ENCODE measurements at places on chromosomes 1 and 21.

DNA sequence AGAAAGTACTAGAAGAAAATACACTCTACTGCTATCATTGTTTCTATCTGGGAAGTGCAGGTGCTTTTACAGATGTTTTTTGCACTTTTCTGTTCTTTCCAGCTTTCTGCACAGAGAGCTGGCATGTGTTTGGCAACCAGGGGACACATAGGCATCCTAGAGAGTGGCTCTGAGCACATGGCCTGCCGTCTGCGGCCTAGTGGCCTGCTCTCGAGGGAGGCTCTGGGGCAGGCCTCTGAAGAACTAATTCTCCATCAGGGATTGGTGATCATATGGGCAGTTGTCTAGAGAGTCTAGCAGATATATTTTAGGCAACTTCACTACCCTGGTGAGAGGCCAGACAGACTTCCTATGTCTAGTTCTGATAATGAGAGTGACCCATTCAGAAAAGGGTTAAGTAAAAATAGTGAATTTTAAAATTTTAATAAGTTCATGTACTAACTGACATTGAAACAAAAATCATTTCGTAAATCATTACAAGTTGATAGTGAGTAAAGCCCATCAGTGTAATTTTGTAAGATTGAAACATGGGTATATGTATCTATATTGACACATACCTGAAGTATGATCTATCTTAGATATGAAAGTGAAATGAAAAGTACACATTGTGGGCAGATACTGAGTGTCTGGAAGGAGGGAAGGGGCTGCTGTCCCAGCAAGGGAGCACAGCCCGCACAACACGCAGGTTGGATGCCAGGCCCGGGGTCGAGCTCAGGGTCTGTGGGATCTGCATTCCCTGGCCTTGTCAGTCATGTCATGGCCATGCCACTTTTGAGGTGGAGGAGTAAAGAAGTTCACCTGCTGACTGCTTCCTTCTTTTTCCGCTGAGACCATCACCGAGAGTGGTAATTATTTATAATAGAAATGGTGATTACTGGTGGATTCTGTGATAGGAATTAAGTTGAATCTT, 79.8 kb downstream of the PCBP3 start:
- no peak for DNase-seq

- no peak for DNase-seq
Observed at GRCh38 chr1:88961081-88961480, 31.3 kb downstream of the KYAT3 start.

- DNase-seq: no peak
Observed at GRCh38 chr21:34700605-34701004, 31.8 kb downstream of the CLIC6 start.

- no peak for DNase-seq
Observed at GRCh38 chr21:44618504-44618903, 6.6 kb downstream of the KRTAP10-8 start.

DNA sequence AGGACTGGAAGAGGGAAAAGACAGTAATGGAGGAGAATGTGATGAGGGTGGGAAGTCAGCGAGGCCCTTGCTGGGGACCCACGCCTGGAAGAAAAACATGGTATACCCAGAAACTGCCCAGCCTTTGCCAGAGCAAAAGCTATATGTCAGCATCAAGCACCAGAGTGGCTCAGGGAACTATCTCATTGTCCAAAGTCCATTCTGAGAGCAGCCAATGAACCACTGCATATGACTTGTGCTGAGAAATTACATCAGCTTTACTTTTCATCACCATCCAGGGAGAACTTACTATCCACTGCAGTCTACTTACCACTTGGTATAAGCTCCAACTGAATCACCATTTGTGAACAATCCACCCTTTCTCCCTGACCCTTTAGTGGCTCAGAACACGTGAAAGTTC, 148.1 kb downstream of the TTLL7 start:
- DNase-seq: no peak

GRCh38 chr1:34871443-34872132, 12.0 kb upstream of the SMIM12 start:
- DNase-seq: no peak

GRCh38 chr1:159830722-159831121, 4.0 kb downstream of the SLAMF8 start:
- DNase-seq: no peak

Measured in right forelimb (tissue), 1 donor.